NCI-H526 (cell line): ENCODE measurements at places on chromosomes 7 and 10.

- DNase-seq: no peak
Measured at GRCh38 chr7:45657890-45658715, 83.9 kb downstream of the ADCY1 start.

- DNase-seq: no peak
Measured at GRCh38 chr10:30774261-30774660, 144.7 kb upstream of the LYZL2 start.

- no peak for DNase-seq
Measured at GRCh38 chr10:75276069-75276872, 40.5 kb upstream of the COMTD1 start.

GRCh38 chr7:57399972-57400371, 50.0 kb upstream of the ZNF716 start:
- DNase-seq: no peak

DNA sequence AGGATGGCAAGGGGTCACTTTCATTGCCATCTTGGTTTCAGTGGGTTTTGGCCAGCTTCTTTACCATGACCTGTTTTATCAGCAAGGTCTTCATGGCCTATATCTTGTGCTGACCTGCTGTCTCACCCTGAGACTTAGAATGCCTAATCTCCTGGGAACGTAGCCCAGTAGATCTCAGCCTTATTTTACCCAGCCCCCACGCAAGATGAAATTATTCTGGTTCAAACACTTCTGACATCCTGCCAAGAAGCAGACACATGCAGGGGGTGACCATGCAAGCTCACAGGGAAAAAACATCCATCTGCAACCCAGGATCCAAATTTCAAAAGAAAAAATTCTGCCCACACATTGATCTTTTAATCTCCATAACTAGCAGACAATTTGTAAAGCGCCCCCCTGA, 88.4 kb upstream of the EEPD1 start:
- no peak for DNase-seq

DNA sequence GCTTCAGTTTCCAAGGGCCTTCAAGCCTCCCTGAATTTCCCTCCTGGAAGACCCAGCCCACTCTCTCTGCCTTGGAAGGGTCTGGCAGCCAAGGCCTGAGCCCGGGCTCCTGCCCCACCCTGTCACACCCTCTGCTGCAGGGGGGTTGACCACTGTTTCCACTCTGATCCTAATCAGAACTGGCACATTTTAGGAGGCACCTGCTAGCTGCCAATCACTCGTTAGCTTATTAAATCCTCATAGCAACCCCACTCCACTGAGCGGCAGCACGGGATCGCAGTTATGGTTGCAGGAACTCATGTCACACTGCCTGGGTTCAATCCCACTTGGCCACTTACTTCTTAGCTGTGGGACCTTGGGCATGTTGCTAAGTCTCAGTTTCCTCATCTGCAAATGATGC, 12.9 kb downstream of the HSPB1 start:
- DNase-seq: no peak

DNA sequence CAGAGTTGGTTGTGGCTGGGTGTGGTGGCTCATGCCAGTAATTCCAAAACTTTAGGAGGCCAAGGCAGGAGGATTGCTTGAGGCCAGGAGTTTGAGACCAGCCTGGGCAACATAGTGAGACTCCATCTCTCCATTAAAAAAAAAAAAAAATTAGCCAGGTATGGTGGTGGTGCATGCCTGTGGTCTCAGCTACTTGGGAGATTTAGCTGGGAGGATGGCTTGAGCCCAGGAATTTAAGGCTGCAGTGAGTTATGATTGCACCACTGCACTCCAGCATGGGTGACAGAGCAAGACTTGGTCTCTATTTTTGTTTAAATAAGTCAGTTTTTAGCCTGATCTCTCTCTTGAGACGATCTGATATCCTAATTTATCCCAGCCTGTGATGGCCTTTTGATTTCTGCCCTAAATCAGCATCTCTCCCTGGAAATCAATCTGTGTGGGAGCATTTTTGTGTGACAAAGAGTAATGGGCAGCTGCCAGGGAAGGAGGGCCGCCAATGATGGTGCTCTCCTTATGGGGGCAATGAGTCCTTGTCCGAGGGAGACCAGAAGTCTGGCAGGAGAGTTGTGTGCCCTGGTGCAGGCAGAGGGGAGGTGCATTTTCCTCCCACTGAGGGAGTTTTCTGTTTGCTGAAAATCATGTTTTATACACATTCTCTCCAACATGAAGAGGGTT, 111.0 kb downstream of the NRP1 start:
- no peak for DNase-seq

DNA sequence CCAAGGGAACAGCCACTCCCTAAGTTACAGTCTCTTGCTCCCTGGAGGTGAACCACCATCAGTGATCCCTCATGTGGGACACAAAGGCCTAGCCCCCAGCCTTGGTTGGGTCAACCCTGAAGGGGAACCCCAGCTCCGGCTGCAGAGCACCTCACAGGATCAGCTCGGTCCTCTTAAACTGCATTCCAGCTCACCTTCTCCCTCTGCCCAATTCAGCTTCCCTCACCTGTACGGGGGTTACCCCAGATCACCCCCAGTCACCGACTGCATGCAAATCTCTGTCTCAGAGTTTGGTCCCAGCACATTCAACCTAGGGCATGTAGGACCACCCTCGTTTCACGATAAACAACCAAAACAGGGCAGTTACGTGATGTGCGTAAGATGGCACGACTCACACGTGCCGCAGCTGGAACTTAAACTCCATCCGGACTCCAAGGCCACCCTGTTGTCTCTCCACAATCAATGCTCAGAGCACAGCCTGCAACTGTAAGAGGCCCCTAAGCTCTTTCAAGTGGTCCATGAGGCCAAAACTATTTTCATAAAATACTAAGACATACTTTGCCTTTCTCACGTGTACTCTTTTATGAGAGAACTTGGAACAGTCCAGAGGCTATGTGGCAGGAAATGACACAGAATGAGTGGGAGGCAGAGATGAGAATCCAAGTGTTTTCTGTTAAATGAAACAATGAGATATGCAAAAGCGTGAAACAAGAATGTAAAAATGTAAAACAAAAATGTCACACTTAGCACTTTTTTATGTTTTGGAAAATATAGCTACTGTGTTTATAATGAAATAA, 285.2 kb downstream of the PTPRN2 start:
- DNase-seq: no peak

GRCh38 chr7:131292141-131292905, 35.4 kb upstream of the MKLN1 start:
- DNase-seq: no peak

GRCh38 chr7:51927738-51928137, 611.1 kb upstream of the COBL start:
- no peak for DNase-seq

- no peak for DNase-seq
Measured at GRCh38 chr7:129394982-129395914, 39.0 kb upstream of the STRIP2 start.

- no peak for DNase-seq
Measured at GRCh38 chr7:33854801-33855350, 50.5 kb upstream of the BMPER start.

GRCh38 chr7:50302486-50303334, 1.8 kb upstream of the IKZF1 start:
- DNase-seq: no peak

- no peak for DNase-seq
Measured at GRCh38 chr10:106384496-106384895, 780.0 kb downstream of the SORCS1 start.
